ENCODE measurements at places on chromosomes 12 and 14.

DNA sequence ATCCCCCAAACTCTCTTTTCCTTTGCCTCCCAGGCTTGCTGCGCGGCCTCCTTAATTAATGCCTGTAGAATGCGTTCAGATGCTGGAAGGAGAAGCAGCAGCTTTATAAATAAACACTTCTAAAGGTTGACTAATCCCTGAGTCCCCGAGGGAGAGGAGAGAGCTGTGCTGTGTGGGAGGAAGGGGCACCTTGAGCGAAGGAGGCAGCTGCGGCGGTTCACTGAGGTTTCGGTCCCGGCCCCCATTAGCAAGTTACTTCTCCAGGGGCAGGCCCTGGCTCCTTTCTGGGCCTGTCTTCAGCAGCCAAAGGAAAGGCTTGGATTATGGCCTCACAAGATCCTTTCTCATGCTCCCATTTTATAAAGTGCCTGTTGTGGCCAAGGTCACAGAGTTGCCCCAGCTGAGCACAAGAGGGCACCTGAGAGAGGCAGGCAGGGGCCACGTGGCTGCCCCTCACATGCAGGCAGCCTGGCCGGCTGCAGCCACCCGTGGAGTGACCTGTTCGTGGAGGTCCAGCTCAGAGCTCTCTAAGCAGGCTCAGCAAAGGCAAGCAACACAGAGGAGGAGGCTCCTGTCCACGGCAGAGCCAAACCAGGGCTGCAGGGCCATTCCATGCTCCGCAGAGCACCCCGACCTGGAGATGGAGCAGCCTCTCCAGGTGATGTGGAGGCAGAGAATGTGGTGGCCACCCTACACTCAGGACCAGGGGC is 15.0 kb upstream of the CACNA2D4 start:
- DNase-seq = no peak

DNA sequence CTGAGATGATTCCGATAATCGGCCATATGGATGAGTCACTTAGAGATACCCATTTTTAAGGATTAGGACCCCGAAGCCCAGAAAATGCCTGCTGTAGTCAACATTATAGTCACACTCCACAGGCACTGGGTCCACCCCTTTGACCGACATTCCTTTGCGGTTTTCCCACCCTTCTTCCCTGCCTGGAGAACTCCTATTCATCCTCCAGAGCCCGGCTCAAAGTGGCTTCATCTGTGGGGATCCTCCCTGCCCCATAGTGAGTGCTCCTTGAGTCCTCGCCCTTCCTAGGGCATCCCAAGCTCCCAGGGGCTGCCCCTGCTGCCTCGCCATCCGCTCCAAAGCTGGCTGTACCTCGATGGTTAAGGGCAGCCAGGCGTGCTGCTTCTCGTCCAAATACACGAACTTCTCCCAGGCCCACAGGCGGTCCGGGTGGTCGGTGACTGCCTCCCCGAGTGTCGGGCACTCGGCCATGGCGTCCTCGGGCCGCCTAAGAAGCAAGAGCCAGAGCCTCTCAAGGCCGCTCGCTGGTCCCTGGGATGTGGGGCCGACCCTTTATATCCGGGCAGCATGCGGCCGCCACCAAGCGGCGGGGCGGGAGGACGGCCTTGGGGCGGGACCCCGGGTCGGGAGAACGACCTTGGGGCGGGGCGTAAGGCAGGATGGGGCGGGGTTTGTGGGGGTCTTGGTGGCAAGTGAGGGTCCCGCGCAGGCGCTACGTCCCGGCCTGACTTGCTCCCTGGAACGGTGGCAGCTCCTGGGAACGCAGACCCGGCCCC is at the start of gene TCL1A:
Gene TCL1A, minus strand, starts transcription at position 530 of the 776 bp plus-strand sequence. Its CDS starts 59 bp downstream, at position 471.
- no peak for DNase-seq

- DNase-seq = no peak
Measured at GRCh38 chr12:95738024-95738611, 52.4 kb downstream of the NTN4 start.

GRCh38 chr12:94831081-94831751 is 172.3 kb downstream of the NDUFA12 start:
- DNase-seq = no peak

DNA sequence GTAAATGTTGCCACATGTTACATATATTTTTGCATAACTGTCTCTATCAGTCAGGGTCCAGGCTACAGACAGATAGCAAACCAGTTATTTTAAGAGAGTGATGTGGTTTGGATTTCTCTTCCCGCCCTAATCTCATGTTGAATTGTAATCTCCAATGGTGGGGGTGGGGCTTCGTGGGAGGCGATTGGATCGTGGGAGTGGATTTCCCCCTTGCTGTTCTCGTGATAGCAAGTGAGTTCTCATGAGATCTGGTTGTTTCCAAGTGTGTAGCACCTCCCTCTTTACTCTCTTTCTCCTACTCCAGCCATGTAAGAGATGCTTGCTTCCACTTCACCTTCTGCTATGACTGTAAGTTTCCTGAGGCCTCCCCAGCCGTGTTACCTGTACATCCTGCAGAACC is 704.2 kb upstream of the TBX3 start:
- DNase-seq = peak; percentile 41

GRCh38 chr14:68632054-68632895 is 160.6 kb downstream of the ZFP36L1 start:
- no peak for DNase-seq

GRCh38 chr12:11553871-11554533 is 95.5 kb upstream of the ETV6 start:
- DNase-seq = peak; percentile 35

DNA sequence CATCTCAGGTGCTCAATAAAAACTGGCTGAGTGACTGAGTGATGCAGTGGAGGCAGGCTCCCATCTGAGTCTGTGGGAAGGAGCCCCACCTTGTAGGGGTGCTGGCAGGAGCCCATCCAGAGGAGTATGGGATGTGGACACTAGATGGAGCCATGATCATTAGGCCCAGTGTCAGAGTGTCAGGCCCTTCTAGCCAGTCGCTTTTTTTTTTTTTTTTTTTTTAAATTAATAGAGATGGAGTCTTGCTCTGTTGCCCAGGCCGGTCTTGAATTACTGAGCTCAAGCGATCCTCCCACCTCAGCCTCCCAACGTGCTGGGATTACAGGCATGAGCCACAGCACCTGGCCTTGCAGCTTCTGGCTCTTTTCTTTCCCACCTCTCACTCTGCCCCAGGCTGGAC is 11.5 kb downstream of the RITA1 start:
- peak; percentile 57 for DNase-seq

DNA sequence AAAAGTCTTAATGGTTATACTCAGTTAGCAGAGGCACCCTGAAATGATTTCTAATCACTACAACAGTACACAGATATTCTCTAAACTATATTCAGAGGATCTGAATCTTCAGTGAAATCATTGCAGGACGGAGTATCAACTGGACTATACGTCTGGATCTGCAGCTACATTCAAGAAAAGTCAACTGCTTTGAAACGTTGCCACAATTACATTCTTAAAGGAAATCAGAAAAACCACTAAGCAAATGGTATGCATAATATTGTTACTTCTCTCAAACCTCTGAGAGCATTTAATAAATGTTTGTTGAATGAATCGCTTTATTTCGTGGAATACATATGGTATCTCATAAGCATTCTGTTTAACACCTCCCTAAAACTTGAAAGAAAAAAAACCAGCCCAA is 67.4 kb downstream of the MED13L start:
- no peak for DNase-seq

- DNase-seq = no peak
Measured at GRCh38 chr12:6574576-6575295, 6.6 kb upstream of the NOP2 start.

DNA sequence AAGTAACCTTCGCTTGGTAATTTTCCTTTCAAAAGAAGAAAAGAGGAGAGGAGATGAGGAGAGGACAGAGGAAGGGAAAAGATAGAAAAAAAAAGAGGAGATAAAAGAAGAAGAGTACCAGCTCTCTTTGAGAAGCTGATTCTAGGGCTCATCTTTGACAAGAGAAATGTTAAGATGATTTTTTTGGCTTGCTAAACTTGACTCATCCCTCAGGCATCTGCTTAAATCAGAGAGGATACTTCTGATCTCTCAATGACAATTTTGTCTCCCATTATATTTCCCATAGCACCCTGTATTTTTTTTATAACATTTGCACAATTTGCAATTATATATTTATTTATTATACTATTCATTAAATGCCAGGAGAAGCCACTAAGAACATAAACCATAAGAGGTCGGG is 17.1 kb downstream of the SYT1 start:
- DNase-seq = no peak

GRCh38 chr14:53613404-53614253 is 343.0 kb downstream of the BMP4 start:
- DNase-seq = no peak

GRCh38 chr12:12715459-12716150 is 1.6 kb upstream of the CDKN1B start:
- DNase-seq = peak; percentile 71

GRCh38 chr12:12327802-12328201 is 22.2 kb downstream of the MANSC1 start:
- DNase-seq = peak; percentile 58

DNA sequence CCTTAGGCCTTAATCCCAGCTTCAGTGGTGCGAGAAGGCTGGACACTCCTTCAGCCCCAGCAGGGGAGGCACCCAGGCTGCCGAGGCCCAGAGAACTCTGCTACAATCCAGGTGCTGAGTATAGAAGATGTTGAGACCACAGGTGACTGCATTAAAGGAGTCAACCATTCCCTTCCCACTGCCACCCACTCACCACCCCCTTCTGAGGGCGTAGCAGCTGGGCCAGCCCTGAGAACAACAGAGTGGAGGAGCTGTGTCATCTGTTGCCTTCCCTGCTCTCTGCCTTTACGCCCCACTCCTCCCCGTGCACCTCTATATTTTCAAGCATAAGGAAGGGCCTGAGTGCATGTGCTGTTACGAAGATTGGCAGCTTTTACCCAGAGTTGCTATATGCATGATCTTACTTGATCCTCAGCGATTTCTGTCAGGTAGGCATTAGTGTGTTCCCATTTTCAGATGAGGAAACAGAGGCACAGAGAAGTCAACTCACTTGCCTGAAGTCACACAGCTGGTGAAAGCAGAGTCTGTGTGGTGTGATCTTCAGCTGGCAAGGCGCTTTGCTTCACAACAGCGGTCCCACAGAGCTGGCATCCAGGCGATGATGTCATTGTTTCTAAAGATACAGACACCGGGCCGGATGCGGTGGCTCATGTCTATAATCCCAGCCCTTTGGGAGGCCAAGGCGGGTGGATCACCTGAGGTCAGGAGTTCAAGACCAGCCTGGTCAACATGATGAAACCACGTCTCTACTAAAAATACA is 46.7 kb downstream of the RIN3 start:
- DNase-seq = no peak

GRCh38 chr14:42421377-42422078 is 814.9 kb downstream of the LRFN5 start:
- DNase-seq = no peak

- DNase-seq = no peak
Measured at GRCh38 chr12:64412459-64412858, 8.3 kb downstream of the XPOT start.

DNA sequence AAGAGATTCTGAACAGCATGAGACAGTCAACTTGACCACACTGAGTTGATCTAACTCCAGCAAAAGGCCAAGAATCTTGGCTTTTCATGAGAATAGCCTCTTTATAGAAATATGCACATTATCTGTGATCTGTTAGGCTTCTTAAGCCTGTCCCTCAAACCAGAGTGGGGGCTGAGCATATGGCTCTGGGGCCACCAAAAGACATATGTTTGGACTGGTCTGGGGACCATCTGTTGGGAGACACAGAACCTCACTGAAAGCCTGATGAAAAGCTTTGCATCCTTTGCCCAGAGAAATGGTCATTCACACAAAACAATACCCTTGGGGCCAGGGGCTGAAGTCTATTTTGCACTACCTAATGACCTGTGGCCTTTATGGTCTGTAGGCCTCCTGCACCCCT is 165.3 kb upstream of the PRMT8 start:
- DNase-seq = no peak

DNA sequence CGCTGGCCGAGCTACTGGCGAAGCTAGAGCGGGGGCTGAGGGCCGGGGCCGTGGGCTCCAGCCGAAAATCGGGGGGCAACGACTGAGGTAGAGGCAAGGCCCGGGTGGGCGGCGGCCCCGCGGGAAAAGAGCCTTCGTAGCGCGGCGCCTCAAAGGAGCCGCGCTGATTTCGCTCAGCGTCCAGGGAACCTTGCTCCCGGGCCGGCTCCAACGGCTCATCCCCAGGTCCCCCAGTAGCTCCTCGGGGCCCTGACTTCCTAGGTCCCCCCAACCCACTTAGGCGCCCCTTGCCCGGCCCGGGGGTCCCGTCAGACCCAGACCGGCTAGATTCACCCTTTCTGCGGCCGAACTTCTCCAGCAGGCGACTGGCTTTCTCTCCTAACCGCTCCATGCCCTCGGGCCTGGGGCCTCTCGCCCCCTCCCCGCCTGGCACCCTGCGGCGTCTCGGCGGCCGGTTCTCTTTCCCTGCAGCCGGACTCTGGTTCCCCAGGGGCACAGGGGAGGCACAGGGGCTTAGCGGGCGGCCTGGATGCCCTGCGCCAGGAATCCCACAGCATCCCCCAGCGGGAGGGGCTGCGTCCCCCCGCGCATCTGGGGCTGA is 375 bp downstream of the AJUBA start:
- no peak for DNase-seq

GRCh38 chr14:51022769-51023168 is 72.1 kb downstream of the TRIM9 start:
- DNase-seq = no peak

- DNase-seq = no peak
Measured at GRCh38 chr12:100445081-100445481, 28.6 kb upstream of the NR1H4 start.

All from CMK (cell line).